ENCODE measurements at places on chromosomes 4 and X. TPM values are rescaled to one million over a fixed set of nuclear protein-coding genes. Genes with fewer than 3 reads are reported as not detected.

DNA sequence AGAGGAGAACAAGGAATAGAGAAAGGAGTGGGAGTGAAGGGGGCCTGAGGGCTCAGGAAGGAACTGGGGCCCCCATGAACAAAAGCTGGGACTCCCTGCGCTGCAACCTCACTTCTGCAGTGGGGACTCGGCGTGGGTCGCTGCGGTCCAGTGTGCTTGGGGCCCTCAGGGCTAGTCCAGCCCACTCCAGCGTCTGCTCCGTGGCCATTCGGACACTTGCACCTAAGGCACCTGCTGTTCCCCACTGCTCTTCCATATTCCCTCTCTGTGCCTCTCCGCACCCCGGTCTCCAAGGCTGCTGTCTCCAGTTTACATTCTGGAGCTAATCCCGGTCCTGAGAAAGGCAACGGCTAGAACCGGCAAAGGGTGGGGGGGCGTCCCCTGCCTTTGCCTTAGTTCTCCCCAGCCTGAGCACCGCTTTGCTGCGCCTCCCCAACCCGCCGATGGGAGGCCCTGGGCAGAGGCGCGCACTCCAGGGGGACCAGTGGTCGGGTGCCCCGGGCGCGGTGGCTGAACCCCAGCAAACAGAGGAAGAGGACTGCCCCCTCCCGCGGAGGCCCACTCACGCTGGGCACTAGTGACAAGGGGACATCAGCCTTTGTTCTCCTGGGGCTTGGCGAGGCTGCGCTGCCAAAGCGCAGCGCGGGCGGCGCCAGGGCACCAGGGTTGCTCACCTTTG, 327.7 kb upstream of the F9 start:
- no peak for DNase-seq
- peak overlapping the region; percentile 49 for H3K4me3 ChIP-seq
- H3K4me1 ChIP-seq, result peaks cover 6% of the 10 kb centered on the region
- no peak overlapping the region for H3K27ac ChIP-seq
- H3K27me3 ChIP-seq, result no peaks in the 10 kb centered on the region
- H3K36me3 ChIP-seq, result no peaks in the 10 kb centered on the region

The UNC5C gene
- 4.6 TPM for total RNA-seq

DNA sequence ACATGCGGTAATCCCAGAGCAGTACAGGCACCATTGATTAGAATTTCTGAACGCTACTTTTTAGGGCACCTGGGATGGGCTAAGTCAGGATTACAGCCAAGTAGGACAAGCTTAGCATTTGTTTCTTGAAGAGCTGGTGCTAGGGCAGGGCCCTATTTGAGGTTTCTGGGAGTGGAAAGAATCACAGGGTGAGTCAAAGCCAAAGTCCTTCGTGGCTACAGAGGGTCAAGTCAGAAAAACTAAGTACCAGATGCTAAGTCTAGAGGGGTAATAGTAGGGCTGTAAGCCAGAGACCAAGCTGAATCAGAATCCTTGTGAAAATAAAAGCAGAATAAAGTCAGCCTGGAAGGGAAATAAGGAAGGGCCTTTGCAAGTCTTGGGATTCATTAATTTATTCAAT, 448.6 kb downstream of the ZIC3 start:
- H3K4me3 ChIP-seq, result no peak overlapping the region
- DNase-seq, result no peak
- H3K27ac ChIP-seq, result no peak overlapping the region

DNA sequence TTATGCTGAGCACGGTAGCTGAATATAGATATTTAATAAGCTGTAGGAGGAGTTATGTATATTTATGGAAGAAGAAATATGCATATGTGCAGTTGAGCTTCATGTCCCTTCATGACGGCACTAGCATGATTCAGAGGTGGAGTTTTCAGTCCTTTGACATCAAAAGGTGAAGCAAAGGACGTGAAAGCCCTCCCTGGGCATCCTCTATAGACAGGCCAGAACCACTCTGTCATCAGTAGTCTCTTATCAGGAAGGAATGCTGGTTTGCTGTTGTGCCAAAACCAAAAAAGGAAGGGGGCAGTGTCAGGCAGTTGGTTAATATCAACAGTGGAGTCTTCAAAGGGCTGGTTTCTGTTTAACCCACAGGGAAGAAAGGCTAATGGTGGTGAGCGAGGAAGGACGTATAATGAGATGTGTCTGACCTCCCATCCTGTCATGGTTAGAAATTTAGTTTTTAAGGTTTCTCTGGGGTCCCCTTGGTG, 23.5 kb upstream of the IL2 start:
- H3K4me3 ChIP-seq, result no peak overlapping the region
- no peaks in the 10 kb centered on the region for H3K36me3 ChIP-seq

The GALNTL6 gene
- total RNA-seq, result not detected

- DNase-seq, result no peak
- no peak overlapping the region for H3K4me3 ChIP-seq
- H3K36me3 ChIP-seq, result no peaks in the 10 kb centered on the region
- no peak overlapping the region for H3K27ac ChIP-seq
- H3K27me3 ChIP-seq, result no peaks in the 10 kb centered on the region
These were observed 81.5 kb downstream of the RCHY1 start for GRCh38 chr4:75432683-75433082.

DNA sequence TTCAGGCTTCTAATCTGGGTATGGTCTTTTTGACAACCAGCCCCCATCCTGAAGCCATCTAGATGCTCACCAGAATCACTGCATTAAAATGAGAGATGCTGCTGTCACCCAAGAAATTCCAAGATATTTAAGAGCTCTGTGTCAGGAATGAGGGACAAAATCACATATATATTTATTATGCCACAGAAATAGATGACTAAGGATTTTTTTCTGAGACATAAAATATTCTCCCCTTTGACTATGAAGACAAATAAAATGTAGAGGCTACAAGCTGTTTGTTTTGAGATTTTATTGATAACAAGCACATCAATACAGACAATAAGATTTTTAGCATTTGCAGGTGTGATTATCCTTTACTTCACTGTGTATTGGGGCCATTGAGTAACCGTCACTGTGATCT, 77.4 kb downstream of the COMMD8 start:
- DNase-seq, result no peak
- H3K27ac ChIP-seq, result no peak overlapping the region
- H3K4me1 ChIP-seq, result no peaks in the 10 kb centered on the region
- H3K27me3 ChIP-seq, result no peaks in the 10 kb centered on the region

DNA sequence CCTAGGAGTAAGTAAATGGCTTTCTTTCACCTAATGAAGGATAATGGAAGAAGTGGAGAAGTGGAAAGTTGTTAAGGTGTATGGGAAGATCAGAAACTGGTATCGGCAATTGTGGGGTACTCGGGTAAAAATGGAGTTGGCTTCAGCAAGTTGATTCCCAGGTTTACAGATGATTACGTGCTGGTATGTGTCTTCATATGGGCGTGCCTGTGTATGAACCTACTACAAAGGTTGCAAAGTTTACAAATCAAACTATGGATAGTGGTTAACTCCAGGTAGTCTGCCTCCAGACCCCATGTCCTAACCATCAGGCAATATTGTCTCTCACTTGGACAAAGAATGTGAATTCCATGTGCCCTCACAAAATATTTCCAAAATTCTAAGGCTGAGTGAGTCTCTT, 773 bp downstream of the TLR3 start:
- DNase-seq, result no peak
- no peak overlapping the region for H3K27ac ChIP-seq
- no peaks in the 10 kb centered on the region for H3K4me1 ChIP-seq

DNA sequence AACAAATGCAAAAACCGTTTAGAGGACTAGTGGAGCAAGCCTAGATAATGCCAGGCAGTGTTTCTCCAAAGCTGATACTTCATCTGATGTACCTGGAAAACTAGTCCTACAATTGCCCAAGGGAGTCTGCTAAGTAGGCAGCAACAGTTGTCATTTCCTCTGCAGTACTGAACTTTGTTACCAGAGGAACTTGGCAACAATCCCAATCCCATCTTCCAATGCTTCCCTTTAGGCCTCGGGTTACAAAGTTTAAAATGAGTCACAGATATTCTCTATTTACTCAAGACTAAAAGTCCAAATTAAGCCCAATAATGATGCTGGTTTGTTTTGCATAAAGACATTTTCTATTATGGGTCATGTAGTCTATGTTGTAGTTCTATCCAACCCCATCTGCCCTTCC, 120.0 kb upstream of the GLRA2 start:
- no peaks in the 10 kb centered on the region for H3K4me1 ChIP-seq
- H3K27ac ChIP-seq, result no peak overlapping the region
- no peak overlapping the region for H3K4me3 ChIP-seq
- no peak for DNase-seq
- H3K27me3 ChIP-seq, result no peaks in the 10 kb centered on the region
- no peaks in the 10 kb centered on the region for H3K36me3 ChIP-seq

The CNGA1 gene
- total RNA-seq, result 0.24 TPM

DNA sequence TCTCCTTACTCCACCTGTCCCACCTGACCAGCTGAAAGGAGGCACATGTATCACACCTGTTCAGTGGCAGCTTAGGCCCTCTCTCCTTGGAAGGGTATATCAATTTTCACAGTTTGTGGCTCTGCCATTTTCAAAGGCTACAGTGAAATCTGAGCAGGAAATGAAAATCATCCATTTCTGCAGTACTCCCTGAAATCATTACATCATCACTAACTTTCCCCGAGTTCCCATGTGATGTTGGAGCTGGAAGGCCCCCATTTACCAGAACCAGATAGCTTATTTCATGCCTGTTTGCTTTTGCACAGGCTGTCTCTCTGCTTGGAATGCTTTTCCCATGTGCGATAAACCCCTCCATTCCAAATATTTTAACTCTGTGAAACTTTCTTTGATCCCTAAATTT, 31.0 kb upstream of the STX18 start:
- no peaks in the 10 kb centered on the region for H3K4me1 ChIP-seq
- no peaks in the 10 kb centered on the region for H3K36me3 ChIP-seq
- no peaks in the 10 kb centered on the region for H3K27me3 ChIP-seq
- H3K27ac ChIP-seq, result no peak overlapping the region
- DNase-seq, result no peak
- H3K4me3 ChIP-seq, result no peak overlapping the region

DNA sequence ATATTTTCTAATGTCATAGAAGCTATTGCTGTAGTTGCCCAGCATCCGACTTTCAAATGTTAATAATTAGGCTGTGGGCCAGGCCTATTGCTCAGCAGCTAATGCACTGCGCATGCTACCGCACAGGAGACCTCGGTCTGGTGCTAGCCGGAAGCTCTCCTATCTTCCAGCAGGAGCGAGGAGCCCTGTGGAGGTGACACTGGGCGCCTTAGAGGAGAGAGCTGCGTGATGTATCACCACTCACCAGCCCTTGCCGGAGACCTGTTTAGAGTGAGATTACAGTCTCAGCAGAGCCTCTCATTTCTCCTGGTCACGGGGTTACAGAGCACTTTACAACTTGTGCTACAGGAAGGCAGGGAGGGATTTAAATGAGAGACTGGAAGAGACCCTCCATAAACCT, 31.1 kb upstream of the MID1IP1 start:
- H3K27ac ChIP-seq, result no peak overlapping the region
- H3K36me3 ChIP-seq, result no peaks in the 10 kb centered on the region
- no peaks in the 10 kb centered on the region for H3K4me1 ChIP-seq
- no peak overlapping the region for H3K4me3 ChIP-seq

The SSX2 gene
- total RNA-seq, result not detected

The PPP1R2C gene
- total RNA-seq, result not detected

The CTAG1B gene
- total RNA-seq, result not detected

Measured in right atrium auricular region (tissue), 2 donors.